AG20443 (cell line): ENCODE measurements at places on chromosomes 6 and 20.
A peak's percentile ranks its signal among the peaks of the same experiment; 100 is the strongest.

- peak; percentile 27 for DNase-seq
Observed at GRCh38 chr6:87914637-87915395, 132.8 kb upstream of the SPACA1 start.

DNA sequence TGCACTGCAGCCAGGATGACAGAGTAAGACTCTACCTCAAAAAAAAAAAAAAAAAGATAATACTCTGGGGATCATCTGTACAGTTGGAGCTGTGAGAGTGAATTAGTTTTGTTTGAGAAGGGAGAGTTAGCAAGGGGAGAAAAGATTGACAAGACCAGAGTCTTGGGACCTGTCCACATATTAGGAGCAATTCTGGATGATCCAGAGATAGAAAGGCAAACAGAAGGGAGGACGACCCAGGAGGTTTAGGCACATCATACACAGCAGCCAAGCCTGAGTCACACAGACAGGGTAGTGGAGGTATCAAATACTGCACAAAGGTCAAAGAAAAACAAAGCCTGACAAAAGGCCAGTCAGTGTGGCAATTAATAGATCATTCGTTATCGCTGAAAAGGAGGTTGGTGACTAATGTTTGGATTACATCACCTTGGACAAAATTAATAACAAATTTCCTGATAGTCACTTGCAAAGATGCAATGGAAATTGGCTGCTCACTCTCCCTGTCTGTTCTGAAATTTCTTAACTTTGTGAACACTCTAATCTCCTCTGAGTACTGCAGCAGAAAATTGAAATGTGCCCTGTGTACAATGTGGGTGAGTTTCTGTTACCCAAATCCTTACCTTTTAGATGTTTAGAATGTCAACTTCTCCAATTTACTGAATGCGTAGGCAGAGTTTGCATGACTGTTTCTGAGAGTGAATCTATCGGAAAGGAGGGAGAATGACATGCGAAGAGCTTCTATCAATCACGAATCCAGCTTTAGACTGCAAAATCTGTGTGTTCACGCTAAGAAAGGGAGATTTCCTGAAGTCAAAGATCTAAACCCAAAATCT lies 105.4 kb downstream of the TSHZ2 start:
- peak; percentile 54 for DNase-seq

- DNase-seq = no peak
Observed at GRCh38 chr20:36082315-36082915, 72.1 kb upstream of the EPB41L1 start.

- no peak for DNase-seq
Observed at GRCh38 chr20:50286174-50286511, 95.5 kb downstream of the CEBPB start.

GRCh38 chr6:169112483-169113320 lies 140.9 kb downstream of the THBS2 start:
- DNase-seq = no peak

GRCh38 chr20:37899105-37900045 lies 3.6 kb upstream of the VSTM2L start:
- no peak for DNase-seq

DNA sequence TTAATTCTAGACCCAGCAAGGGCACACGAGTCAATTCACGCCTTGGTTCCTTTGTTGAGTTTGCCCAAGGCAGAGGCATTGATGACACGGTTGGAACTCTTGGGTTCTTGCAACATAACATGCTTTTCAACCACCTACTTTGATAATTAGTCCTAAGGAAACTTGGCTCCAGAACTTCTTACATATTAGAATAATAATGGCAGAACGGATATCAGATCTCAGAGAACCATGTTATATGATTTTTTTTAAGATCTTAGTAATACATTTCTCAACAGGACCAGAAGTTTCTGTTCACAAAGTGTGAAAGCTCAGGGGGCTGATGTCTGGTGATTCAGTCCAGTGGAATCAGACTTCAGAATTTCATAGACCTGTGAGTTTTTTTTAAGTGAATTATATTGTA lies 19.2 kb downstream of the SPTLC3 start:
- peak; percentile 10 for DNase-seq

GRCh38 chr20:62929051-62929538 lies 2.8 kb upstream of the DIDO1 start:
- DNase-seq = peak; percentile 87

DNA sequence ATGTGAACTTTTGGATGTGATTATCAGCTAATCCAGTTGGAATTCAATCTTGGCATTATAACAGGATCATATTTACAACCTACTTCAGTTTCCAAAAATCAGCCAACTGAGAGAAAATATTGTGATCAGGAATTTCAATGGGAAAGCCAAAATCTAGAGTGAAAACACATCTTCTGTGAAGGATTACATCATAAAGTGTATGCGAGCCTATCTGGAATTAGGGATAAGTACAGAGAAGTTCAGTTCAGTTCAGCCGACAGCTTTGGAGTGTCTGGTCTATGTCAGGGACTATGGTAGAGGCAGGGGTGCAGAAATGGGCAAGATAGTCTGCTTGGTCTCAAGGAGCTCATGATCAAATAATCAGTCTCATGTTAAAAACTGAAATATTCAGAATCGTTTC lies 12.3 kb upstream of the PRIM2 start:
- peak; percentile 12 for DNase-seq

DNA sequence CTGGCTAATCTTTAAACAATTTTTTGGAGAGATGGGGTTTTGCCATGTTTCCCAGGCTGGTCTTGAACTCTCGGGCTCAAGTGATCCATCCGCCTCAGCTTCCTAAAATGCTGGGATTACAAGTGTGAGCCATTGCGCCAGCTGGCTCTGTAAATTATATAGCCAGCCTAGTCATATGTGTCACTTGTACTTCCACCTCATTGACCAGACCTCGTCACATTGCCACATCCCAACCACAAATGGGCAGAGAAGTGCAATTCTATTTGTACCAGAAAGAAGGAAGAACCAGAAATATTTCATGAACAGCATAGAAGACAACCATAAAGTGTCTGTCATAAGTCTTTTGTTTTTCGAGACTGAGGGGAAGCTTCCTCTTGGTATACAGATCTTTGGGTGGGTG lies 304.9 kb upstream of the RNF24 start:
- DNase-seq = no peak

- DNase-seq = peak; percentile 40
Observed at GRCh38 chr6:140857739-140858380, 1274.9 kb upstream of the GJE1 start.
